Activated CD4-positive, alpha-beta T cell treated with anti-CD3 and anti-CD28 coated beads for 36 hours (primary cell): ENCODE measurements at places on chromosomes 1 and 21. TPM values are rescaled to one million over a fixed set of nuclear protein-coding genes. Genes with fewer than 3 reads are reported as not detected.

The CLEC20A gene
- total RNA-seq = not detected

The NGF gene
- total RNA-seq = not detected

The OR2L8 gene
- not detected for total RNA-seq

The PHTF1 gene
- 12.2 TPM for total RNA-seq

The TFF2 gene
- not detected for total RNA-seq

The LCE1A gene
- total RNA-seq = not detected

The SMCP gene
- not detected for total RNA-seq

The OR6F1 gene
- total RNA-seq = not detected

The SLAMF8 gene
- total RNA-seq = 0.70 TPM

The PLCH2 gene
- 5.1 TPM for total RNA-seq

The CLCA4 gene
- total RNA-seq = not detected

The DENND2D gene
- total RNA-seq = 190 TPM

The MCOLN3 gene
- total RNA-seq = 0.16 TPM
